ENCODE measurements at places on chromosomes 1 and 21.

GRCh38 chr21:42496839-42497202 is 797 bp upstream of the RSPH1 start:
- peak; percentile 65 for DNase-seq

DNA sequence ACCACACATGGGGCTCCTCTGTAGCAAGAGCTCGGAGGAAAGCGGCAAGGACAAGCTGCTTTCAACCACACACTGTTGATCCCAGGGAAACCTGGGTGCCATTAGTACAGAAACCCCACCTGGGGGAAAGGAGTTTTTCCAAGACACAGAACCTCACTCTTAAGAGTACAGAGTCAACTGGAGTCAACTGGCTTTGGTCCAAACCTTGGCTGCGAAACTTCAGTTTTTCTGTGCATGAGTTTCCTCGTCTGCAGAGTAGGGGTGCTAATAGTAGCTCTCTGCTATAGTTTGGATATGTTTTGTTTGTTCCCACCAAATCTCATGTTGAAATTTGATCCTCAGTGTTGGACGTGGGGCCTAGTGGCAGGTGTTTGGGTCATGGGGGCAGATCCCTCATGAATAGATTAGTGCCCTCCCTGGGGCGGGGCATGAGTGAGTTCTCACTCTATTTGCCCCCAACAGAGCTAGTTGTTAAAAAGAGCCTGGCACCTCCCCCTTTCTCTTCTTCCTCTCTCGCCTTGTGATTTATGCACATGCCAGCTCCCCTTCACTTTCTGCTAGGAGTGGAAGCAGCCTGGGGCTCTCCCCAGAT is 161.1 kb downstream of the PIGK start:
- no peak for DNase-seq

- DNase-seq, result no peak
These were observed 122.5 kb upstream of the ETS2 start for GRCh38 chr21:38683222-38683621.

DNA sequence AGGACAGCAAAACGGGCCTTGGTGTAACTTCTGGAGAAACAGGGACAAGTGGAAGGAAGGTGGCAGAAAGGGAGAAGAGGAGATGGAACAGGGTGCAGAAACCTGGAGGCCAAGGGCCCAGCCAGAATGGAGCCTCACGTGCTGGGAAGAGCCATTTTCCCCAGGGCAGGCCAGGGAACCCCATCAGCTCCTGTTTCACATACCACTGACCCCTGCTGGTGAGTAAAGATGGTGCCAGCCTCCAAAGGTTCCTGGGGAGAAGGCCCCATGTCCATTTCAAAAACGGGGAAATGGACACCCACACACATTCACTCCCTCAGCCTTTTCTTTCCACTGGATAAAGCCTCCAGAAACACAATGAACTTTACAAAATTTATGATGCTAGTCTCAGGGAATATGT is 57.6 kb upstream of the JUN start:
- DNase-seq, result no peak

DNA sequence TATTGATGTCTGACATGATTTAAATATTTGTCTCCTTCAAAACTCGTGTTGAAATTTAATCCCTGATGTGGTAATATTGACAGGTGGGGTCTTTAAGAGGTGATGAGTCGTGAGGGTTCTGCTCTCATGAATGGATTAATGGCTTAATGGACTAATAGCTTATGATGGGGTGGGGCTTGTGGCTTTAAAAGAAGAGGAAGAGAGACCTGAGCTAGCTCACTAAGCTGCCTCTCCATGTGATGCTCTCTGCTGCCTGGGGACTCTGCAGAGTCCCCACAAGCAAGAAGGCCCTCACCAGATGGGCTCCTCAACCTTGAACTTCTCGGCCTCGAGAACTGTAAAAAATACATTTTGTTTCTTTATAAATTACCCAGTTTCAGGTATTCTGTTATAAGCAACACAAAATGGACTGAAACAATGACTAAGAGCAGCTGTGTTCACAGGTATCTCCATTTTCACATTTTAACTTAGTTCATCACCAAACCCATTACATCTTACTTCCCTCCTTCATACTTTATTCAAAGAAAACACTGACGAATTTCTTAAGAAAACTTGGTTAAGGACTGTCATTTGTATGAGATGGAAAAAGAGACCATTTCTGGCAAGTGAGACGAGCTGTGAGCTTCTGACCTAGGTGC is 12.1 kb upstream of the AIM2 start:
- DNase-seq, result no peak

GRCh38 chr1:190904091-190904695 is 426.5 kb upstream of the BRINP3 start:
- no peak for DNase-seq

DNA sequence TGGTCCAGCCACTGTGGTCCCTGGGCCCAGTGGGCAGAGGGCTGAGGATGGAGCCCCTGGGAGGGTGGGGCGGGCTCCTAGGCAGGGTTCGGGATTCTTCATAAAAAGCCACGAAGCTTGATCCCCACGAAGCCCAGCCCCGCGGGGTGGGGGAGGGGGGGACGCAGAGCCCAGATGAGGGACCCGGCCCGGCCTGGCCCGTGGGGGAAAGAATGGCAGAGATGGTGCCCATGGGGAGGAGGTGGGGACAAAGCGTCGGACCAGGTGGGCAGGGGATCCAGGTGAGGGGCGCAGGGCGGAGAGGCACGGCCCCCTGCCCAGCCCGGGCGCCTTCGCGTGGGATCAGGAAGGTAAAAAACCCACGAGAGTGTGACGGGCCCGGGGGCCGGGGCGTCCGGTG is 6.0 kb upstream of the SMIM12 start:
- DNase-seq, result peak; percentile 57
